Transverse colon (tissue), 4 donors: ENCODE measurements at places on chromosomes 16 and 17. TPM values are rescaled to one million over a fixed set of nuclear protein-coding genes. Genes with fewer than 3 reads are reported as not detected.

- H3K36me3 ChIP-seq, result no peaks in the 10 kb centered on the region
- peak overlapping the region; percentile 85 for H3K27ac ChIP-seq
- peaks cover 8% of the 10 kb centered on the region for H3K4me1 ChIP-seq
- DNase-seq, result peak; percentile 41
Measured at GRCh38 chr16:79598348-79599181, 2.0 kb downstream of the MAF start.

MC1R gene
- 7.0 TPM for total RNA-seq

DNA sequence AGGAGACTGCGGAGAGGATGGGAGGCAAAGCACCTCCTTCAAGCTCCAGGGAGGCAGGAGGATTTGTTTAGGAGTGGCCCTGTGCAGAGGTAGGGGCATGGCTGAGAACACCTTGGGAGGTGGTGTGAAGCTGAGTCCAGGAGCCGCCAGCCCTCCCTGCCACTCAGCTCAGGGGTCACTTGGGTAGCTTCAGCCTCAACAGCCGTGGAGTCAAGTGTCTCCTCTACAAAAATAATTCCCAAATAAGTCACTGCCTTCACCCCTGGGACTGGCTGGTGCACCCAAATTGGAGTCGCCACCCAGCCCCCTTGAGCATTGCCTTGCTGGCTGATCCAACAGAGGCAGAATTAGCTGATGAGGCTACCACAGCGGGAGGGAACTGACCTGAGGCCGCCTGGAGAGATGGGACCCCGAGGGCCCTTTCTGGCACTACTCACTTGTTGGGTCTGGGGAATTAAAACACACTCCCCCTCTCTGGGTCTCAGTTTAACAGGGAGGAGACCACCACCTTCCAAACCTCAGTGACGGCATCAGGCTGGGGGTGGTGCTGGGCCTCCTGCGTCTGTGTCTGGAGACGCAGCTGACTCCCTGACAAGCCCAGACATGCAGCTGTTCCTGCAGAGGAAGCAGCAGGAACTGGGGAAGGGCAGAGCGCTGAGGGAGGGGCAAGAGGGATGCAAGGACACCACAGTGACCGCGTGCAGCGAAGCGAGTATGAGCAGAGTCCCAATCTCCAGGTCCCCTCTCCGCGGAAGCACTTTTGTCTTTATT is 87.9 kb upstream of the TOB1 start:
- no peaks in the 10 kb centered on the region for H3K27me3 ChIP-seq
- H3K36me3 ChIP-seq, result no peaks in the 10 kb centered on the region
- peak; percentile 43 for DNase-seq
- no peak overlapping the region for H3K4me3 ChIP-seq
- peaks cover 53% of the 10 kb centered on the region for H3K4me1 ChIP-seq

CENPT gene
- total RNA-seq, result 130 TPM

GRCh38 chr17:57655553-57655952 is 89.5 kb downstream of the CCDC182 start:
- DNase-seq, result no peak
- no peak overlapping the region for H3K4me3 ChIP-seq
- H3K36me3 ChIP-seq, result no peaks in the 10 kb centered on the region
- H3K27ac ChIP-seq, result no peak overlapping the region
- H3K27me3 ChIP-seq, result no peaks in the 10 kb centered on the region
- H3K4me1 ChIP-seq, result no peaks in the 10 kb centered on the region

DNA sequence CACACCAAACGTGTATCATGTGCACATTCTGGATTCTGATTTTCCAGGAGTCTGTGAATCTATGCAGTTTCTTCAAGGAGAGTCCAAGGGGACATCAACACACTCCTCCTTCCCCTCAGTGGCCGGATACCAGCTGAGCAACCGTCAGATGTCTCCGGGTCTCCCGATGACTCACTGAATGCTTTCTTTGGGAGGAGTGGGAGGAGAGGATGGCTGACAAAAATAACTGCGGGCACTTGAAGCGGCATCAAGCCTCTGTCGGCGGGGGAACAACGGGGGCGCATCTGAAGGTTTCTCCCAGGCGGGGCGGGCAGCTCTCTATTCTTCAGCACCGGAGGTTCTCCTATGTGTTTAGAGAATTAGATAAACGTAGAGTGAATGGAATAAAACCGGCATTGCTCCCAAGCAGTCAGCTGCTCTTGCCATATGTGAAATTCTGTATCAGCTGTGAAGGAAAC is 24.6 kb upstream of the LRRC75A start:
- peaks cover 6% of the 10 kb centered on the region for H3K4me1 ChIP-seq
- no peaks in the 10 kb centered on the region for H3K36me3 ChIP-seq
- H3K27me3 ChIP-seq, result no peaks in the 10 kb centered on the region
- H3K27ac ChIP-seq, result no peak overlapping the region

GRCh38 chr16:57882792-57883191 is 80.5 kb upstream of the KIFC3 start:
- peaks cover 73% of the 10 kb centered on the region for H3K27me3 ChIP-seq
- DNase-seq, result no peak
- H3K27ac ChIP-seq, result no peak overlapping the region
- no peaks in the 10 kb centered on the region for H3K36me3 ChIP-seq

DNA sequence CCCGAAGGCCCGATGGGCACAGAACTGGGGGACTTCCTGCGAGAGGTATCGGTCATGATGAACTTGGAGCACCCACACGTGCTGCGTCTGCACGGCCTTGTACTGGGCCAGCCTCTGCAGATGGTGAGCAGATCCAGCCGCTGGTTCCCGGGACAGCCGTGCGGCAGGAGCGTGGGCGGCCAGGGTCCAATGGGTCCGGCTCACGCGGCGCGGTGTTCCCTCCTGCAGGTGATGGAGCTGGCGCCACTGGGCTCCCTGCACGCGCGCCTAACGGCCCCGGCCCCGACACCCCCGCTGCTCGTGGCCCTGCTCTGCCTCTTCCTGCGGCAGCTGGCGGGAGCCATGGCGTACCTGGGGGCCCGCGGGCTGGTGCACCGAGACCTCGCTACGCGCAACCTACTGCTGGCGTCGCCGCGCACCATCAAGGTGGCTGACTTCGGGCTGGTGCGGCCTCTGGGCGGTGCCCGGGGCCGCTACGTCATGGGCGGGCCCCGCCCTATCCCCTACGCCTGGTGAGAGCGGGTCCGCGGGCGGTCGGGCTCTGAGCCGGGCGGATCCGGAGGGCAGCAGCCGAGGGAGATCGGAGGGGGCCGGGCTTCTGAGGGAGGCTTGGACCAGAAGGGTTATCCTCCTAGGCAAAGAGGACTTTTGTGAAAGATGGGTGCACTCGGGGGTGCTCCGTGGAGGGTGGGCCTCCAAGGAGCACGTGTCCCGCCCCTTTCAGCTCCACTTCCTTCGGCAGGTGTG is 3.0 kb downstream of the TNK1 start:
- peaks cover 22% of the 10 kb centered on the region for H3K4me1 ChIP-seq
- no peaks in the 10 kb centered on the region for H3K27me3 ChIP-seq
- peak overlapping the region; percentile 14 for H3K27ac ChIP-seq
- peak; percentile 54 for DNase-seq
- no peaks in the 10 kb centered on the region for H3K36me3 ChIP-seq

GRCh38 chr17:82305727-82306300 is 11.6 kb downstream of the CD7 start:
- peaks cover 13% of the 10 kb centered on the region for H3K4me1 ChIP-seq
- H3K27me3 ChIP-seq, result peaks cover 11% of the 10 kb centered on the region
- no peak overlapping the region for H3K4me3 ChIP-seq

GRCh38 chr17:2042390-2042847 is 597 bp downstream of the OVCA2 start:
- H3K4me1 ChIP-seq, result peaks cover 15% of the 10 kb centered on the region
- peak overlapping the region; percentile 56 for H3K4me3 ChIP-seq
- H3K27ac ChIP-seq, result peak overlapping the region; percentile 89
- DNase-seq, result no peak
- H3K27me3 ChIP-seq, result no peaks in the 10 kb centered on the region
- H3K36me3 ChIP-seq, result no peaks in the 10 kb centered on the region
